ENCODE measurements at places on chromosomes 4 and X.

DNA sequence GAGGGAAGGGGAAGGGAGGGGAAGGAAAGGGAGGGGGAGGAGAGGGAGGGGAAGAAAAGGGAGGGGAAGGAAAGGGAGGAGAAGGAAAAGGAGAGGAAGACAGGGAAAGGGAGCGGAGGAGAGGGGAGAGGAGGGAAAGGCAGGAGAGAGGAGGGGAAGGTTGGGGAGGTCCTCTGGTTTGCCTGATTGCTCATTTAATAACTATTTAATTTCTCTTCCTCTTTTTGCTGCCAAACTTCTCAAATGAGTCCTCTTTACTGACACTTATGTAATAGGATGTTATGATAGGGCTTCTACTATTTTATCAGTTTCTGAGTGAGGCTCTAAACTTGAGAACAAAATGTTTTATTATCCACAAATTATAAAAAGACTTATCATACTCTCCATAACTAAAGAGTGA lies 35.4 kb upstream of the PPA2 start:
- DNase-seq: no peak

DNA sequence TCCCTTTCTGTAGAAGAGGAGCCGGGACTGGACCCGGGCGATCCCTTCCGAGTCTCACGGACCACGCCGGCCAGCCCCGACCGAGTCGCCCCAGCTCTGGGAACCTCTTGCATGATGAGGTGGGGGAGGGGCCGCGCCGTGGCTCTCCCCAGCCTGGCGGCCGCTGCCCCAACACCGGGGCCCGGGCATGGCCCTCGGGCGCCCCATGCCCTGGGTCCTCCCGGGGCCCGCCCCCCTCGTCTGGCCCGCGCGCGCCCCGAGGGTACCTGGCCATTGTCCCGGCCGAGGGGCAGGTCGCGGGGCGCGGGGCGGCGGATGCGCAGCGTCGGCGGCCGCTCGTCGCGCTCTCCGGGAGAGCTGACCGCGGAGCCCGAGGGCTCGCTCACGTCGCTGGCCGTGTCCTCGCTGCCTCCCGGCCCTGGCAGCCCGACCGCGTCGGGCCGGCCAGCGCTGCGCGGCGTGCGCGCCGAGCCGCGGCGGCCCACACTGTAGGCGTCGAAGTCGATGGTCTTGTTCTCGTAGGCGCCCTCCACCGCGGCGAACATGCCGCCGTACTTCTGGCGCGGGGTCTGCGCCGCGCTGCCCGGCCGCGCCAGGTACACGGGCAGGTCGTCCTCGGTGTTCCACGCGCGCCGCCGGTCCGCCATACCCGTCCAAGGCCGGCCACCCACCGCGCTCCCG lies 423 bp downstream of the CRMP1 start:
- no peak for DNase-seq

DNA sequence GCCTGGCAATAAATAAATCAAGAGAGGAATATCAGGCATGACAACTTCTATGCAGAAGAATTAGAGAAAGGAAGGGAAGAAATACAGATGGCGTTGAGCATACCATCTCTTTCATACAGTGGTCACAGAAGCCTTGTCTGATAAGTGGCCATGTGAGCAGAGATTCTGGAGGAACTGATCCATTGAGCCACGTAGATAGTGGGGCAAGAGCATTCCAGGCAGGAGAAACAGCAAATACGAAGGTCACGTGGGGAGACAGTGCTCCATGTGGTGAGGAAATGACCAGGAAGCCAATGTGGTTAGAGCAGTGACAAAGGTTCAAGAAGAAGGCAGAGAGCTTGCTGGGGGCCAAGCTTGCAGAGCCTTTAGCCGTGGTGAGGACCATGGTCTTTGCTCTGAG lies 226.7 kb upstream of the NOCT start:
- no peak for DNase-seq

DNA sequence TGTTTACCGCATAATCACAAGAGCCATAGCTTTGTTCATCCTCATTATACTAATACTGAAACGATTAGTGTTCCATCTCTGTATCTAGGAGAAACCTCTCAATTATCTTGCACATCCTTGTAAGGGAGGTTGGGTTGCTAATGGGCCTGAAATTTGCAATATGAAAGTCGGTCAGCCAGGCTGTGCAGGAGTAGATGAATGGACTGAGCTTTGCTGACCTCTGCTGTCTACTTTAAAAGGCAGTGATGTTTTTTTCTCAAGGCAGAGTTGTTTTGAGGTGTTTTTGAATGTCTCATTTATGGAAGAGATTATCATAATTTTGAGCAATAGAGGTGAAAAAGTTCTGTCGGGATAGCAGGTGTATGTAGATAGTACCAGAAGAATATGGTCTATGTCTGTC lies 47.9 kb upstream of the LINC00632 start:
- DNase-seq: no peak

- peak; percentile 71 for DNase-seq
Observed at GRCh38 chr4:127622921-127623796, 9.6 kb upstream of the INTU start.

- DNase-seq: no peak
Observed at GRCh38 chr4:22667332-22667940, 25.3 kb upstream of the GBA3 start.
